PC-3 (cell line): ENCODE measurements at places on chromosomes 7 and 10. TPM values are rescaled to one million over a fixed set of nuclear protein-coding genes. Genes with fewer than 3 reads are reported as not detected.

Gene DOCK4
- total RNA-seq = 21.8 and 25.4 TPM in 2 replicates

Gene CLDN3
- 51.6 and 70.7 TPM in 2 replicates for total RNA-seq

Gene BAMBI
- total RNA-seq = 9.6 and 10.7 TPM in 2 replicates

DNA sequence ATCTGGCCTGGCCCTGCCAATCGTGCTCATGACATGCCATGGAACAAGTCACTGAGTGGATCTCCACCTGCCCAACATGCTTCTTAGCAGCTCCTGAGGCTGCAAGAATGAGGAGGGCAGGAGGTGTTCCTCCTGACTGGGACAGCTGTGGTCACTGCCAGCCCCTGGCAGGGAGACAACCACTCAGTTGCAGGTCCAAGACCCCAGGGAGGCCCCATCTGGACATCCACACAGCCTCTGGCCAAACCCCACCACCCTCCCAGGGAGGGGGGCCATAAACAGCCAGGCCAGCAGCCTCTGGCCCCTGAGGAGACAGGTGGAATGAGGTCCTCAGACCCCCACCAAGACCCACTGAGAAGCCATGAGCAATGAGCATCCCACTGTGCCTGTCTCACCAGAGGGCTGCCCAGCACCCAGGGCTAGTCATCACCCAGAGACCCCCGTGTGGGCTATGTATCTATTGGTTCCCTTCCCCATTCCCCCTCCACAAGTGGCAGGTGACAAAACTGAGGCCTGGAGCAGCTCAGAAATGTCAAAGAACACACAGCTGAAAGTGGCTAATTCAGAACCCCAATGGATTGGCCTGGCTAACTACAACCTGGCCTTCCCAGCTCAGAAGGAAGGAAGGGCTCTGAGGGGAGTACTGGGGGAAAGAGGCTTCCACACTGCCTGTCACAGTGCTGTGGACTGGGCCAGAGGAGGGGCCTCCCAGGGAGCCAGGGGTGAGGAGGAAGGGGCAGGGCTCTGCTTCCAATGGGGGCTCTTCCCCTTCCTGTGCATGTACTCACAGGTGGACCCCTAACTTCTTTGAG lies 3.0 kb downstream of the GPRIN2 start:
- no peak for DNase-seq

- DNase-seq = peak; percentile 26
Measured at GRCh38 chr7:26609532-26609931, 254.9 kb downstream of the SKAP2 start.

DNA sequence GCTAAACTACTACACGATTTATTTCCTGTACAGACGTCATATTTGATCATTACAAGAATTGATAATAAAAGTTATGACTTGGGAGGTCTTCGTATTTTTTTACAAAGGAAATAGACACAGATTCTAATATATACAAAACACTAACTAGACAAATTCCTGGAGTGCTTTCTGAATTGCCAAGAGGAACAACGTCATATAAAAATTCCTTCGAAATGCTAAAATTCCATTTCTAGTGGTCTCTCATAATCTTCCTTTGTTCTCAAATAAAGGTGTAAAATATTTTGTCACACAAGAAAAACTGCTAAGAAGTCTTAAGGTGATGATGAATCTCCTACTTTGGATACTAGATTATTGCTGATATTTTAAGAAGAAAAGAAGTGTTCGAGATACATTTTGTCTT lies 85.4 kb downstream of the CDK6 start:
- no peak for DNase-seq

DNA sequence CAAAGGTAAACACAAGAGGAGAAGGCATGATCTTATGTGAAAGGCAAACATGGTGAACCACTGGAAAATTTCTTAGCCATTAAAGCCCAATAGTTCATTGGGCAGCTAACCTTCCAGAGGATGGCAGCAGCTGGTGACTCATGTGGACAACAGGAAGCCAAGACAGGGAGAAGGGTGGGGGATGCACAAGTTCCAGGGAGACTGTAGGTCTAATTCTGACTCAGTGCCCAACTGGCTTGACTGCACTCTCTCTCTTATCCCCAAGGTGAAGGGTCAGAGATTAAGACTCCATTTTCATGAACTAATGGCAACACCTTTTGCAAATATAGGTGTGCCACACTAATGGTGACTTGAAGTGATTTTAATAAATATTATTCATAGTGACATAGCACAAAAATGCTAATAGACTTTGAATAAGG lies 47.9 kb upstream of the SLC35B4 start:
- DNase-seq = peak; percentile 95

DNA sequence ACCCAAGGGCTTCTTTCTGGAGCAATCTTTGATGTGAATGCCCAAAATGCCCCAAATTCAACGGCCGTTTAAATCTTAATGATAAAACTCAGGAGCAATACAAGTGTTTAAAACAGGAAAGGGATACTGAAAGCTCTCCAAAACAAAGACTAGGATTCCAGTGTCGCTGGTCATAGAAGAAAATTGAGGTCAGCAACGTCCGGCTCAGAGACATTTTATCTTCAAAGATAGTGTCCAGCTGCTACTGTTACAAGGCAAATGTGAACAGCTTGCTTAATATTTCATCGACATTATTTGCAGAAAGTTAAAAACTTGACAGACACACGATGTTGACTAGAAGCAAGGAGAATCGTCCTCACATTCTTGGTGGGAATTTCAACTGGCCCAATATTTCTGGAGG lies 15.4 kb upstream of the CTBP2 start:
- no peak for DNase-seq

DNA sequence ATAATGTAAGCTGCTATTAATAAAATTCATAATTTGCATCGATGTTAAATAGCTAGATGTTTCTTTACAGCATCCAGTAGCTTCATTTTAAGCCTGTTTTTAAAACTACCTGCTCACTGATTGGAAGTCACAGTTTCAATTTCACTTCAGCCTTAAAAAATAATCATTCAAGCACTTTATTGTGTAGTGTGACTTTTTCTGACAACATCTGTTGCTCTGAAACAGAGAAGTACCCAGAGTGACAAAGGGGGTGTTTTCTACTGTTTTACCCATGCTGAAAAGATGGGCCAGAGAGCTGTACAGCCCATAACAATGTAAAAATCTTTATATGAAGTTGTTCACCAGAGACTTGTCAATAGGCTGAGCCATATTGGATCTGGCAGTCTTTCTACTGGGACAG lies 437.2 kb downstream of the MDFIC start:
- no peak for DNase-seq

- no peak for DNase-seq
Measured at GRCh38 chr10:91036807-91037411, 116.0 kb upstream of the ANKRD1 start.

DNA sequence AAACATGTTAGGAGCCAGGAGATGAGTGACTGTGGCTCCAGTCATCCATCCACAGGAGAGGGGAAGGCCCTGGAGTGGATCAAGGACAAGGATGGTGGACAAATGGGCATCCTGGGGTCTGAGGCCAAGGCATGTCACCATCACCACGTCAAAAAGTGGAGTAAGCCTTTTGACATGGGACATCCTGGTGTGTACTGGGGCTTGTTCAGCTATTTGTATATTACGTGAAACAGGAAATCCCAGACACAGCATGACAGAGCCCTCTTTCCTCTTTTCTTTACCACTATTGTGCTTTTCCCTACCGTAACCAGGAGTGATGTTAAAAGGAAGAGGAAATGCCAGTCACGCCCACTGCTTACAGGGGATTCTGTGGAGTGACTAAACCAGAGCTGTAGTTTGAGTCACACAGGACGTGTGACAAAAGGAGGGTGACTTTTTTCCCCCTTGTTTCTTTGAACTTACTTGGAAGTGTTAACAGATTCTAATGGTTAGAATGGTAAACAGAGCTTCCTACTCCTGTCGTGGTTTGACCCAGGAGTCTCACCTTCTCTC lies 15.4 kb downstream of the ACSL5 start:
- DNase-seq = peak; percentile 81
